Activated CD4-positive, alpha-beta memory T cell treated with anti-CD3 and anti-CD28 coated beads for 36 hours (primary cell): ENCODE measurements at places on chromosomes 7 and 10. TPM values are rescaled to one million over a fixed set of nuclear protein-coding genes. Genes with fewer than 3 reads are reported as not detected.
A peak's percentile ranks its signal among the peaks of the same experiment; 100 is the strongest.

The SLC13A1 gene
- total RNA-seq, result not detected

The DKK1 gene
- not detected for total RNA-seq

The MUC12 gene
- total RNA-seq, result 1.0 TPM

The PARD3 gene
- 0.93 TPM for total RNA-seq

The ASAH2B gene
- 3.5 TPM for total RNA-seq

The DENND2A gene
- total RNA-seq, result not detected

The FXYD4 gene
- not detected for total RNA-seq

The DNAH11 gene
- 0.61 TPM for total RNA-seq

The COL13A1 gene
- total RNA-seq, result not detected

The ABCC2 gene
- total RNA-seq, result 0.82 TPM

The CD36 gene
- total RNA-seq, result not detected

The PTPRZ1 gene
- total RNA-seq, result not detected

The NUTM2B gene
- 0.56 TPM for total RNA-seq

GRCh38 chr7:132764762-132765161 lies 188.5 kb upstream of the PLXNA4 start:
- DNase-seq, result no peak

- DNase-seq, result no peak
Observed at GRCh38 chr7:15239801-15240200, 322.0 kb downstream of the AGMO start.

- no peak for DNase-seq
Observed at GRCh38 chr10:128793726-128794655, 667.8 kb upstream of the MKI67 start.

DNA sequence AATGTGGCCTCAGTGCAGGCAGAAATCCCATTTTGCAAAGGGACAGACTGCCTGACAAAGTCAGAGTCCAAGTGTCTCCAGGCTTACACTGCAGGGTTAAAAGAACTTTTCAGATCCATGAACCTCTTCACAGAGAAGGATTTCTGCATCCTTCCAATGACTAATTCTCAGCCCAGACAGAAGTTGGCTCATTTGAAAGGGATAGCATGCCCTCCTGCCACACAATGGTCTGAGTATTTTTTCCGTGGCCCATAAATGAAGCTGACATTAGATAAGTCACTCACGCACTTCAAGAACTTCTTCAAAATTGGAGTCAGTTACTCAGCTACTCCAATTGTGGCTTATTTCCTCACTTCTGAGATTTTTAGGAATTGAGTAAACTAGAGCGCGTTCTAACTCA lies 170.2 kb downstream of the PLXNA4 start:
- no peak for DNase-seq

GRCh38 chr10:110754375-110755105 lies 110.4 kb downstream of the RBM20 start:
- DNase-seq, result no peak

DNA sequence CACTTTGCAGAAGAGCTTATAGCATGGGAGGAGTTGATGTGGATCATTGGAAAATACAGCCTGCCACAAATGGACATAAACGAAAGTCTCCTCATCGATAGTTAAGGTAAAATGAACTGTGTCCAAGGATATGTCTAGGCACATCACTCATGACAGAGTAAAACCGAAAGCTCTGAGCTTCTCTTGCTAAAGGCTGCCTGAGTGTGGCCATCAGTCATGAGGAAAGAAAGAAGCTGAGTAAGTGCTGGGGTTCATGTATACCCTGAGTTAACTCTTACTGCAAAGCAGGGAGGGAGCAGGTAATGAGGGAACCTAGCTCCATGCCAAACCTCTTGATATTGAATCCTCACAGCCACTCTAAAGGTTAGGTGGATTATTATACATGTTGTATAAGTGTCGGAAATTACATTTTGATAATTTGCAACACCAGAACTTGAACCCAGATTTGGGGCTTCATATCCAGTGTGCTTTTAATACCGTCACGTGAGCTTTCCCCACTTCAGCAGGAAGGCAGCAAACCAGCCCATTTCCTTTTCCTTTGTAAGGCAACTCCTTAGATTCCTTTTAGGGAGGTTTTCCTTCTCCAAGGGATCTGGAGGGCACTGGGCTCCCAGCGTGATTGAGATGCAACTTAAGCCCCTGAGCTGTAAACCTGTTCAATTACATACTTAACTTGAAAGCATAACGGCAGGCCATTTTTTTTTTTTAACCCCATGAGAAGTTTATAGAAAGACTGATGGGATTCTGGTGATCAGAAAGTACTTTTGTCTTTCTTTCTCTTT lies 215.0 kb downstream of the PHF14 start:
- no peak for DNase-seq

GRCh38 chr7:128665057-128665456 lies 7.0 kb upstream of the GARIN1A start:
- no peak for DNase-seq

DNA sequence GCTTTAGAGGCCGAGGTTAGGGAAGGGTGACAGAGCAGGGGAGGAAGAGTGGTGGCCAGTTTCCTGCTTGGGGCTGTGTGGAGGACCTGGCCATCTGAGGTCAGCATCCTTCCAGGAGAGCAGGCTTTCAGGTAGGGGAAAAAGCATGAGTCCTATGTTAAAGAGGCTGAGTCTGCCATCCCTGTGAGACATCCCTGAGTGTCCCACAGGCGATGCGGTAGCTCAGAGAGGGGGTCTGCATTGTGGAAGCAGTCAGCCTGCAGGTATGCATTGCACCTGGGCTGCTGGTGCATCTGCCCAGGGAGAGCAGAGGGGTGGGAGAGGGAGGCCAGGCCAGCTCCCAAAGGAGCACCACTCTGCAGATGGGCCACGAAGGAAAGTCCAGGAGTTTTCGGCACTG lies 282.1 kb upstream of the ZNF32 start:
- no peak for DNase-seq

- no peak for DNase-seq
Observed at GRCh38 chr10:71931295-71931694, 32.9 kb upstream of the CHST3 start.

DNA sequence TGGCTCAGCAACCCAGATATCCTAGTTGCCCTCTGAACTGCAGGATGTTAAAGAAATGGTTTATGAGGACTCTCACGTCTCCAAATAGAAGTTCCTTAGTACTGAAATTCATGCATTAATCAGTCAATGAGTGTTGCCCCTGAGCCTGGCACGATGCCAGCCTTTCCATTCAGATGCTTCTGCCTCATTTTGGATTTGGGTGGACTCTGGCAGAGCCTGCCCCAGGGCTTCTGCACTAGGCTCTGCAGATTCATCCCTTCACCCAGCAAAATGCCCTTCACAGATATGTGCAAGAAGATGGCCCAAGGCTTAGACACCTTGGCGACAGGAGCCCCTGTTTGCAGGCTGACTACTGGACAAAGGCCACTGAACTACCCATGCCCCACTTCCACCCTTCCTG lies 747.8 kb downstream of the GRID1 start:
- no peak for DNase-seq

DNA sequence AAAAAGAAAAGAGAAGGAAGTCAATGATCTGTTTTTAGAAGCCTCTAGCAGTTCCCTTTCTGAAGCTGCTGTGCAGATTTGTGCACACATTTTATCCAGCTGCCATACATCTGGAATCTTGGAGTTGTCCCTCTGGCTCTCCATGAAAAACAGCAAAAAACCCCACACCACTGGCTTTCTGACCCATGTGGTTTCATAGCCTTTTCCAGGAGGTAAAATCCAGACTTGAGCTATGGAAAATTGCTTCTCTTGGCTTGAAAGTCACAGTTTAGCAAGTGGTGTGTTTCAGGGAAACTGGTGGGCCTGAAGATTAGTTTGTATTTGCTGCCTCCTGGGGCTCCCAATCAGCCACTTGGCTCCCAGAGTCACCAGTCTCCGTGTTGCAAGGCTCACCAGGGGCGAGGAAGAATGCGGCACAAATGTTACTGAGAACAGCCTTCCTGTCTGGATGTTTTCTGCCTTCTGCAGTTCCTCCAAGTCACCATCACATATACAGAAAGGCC lies 50.1 kb upstream of the ADRB1 start:
- no peak for DNase-seq

- DNase-seq, result peak; percentile 2
Observed at GRCh38 chr7:45105588-45106188, 5.8 kb downstream of the TBRG4 start.

DNA sequence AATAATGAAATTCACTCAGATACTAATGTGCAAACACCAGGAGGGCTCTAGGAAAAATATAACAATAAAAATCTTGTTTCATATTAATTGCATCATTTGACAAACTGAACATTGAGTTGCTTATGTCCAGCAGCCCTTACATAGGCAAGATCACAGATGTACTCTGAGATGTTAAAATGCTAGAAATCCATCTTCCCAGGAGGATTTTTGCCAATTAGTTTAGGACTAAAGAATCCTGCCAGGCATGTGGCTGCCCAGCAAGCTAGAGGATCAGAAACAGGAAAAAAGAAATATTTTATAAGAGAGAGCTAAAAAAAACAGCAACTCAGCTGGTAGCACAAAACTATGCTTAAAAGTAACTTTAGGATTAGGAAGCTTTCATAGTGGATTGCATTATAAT lies 407.8 kb downstream of the NXPH1 start:
- DNase-seq, result no peak

GRCh38 chr10:121579656-121580055 lies 18.6 kb downstream of the FGFR2 start:
- no peak for DNase-seq

DNA sequence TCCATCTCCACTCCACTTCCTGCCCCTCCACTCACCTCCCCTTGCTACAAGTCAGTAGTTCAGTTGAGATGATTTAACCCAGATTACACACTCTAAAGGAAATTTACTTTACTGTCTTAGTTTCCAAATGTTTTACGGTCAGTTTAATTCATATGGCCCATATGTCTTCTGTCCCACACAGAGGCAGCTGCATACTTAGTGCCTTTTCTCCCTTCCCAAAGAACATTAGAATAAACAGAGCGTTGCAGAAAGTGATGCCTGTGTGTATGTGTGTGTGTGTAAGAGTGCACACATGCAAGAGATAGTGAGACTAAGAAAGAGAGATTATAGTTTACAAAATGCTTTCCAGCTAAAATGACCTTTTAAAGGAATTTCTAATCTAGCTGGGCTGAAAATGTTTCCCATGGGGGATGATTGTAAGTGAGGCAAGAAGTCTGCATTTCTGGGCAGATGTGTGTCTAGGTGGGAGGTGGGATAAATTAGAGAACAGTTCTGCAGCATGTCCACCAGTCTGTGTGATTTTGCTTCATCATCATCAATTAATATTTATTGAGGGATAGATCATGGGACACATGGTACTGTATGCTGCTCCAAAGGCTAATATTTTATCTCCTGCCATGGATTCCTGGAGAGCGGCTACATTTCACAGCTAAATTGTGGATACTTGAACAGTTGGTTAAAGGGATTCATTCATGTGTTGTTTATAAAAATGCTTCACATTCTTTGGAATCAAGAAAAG lies 81.5 kb downstream of the NXPH1 start:
- no peak for DNase-seq

- DNase-seq, result no peak
Observed at GRCh38 chr7:45656431-45656830, 82.3 kb downstream of the ADCY1 start.

DNA sequence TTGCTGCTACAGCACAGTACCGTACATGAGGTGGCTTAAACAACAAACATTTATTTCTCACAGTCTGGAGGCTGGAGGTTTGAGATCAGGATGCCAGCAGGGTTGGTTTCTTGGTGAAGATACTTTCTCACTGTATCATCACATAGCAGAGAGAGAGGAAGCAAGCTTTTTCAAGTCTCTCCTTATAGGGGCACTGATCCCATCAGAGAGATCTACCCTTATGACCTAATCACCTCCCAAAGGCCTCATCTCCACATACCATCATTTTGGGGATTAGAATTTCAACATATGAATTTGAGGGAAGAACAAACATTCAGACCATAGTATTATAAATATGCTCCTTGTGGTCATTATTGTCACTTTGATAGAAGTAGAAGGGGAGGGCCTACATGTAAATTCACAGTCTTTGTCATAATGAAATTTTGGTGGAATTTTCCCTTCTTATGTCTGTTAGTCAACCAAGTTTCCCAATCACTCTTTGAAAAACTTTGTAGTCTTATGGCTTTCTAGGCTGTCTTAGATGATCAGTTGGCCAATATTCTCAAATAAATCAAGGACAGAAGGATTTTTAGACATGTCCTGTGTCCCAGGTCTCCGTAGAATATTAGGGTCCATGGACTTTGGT lies 606.2 kb downstream of the LRMDA start:
- DNase-seq, result no peak

GRCh38 chr10:106450966-106451365 lies 713.5 kb downstream of the SORCS1 start:
- DNase-seq, result no peak

DNA sequence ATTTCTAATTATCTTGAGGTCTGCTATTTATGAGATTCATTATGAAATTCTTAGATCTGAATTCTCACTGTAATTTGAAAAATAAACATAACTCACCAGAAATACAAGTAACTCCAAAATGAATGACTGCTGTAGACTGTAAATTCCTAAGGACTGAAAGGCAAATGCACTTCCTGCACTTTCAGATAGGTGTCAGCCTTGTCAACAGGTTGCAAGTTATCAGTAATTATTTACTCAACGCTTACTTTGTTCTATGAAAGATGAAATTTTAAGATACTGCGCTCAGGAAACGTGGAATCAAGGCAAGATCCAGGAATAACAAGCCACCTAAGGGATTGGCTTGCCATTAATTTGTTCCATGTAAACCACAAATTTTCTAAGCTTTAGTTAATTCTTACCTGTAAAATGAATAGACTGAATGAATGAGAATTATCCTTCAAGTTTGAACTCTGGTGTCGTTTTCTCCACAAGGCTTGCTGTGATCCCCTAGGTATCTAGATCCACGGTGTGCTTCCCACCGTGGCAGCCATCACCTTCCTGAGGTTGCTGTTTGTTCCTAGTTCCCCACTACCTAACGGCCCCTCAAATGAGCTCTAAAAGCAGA lies 12.6 kb downstream of the DHX32 start:
- DNase-seq, result no peak

DNA sequence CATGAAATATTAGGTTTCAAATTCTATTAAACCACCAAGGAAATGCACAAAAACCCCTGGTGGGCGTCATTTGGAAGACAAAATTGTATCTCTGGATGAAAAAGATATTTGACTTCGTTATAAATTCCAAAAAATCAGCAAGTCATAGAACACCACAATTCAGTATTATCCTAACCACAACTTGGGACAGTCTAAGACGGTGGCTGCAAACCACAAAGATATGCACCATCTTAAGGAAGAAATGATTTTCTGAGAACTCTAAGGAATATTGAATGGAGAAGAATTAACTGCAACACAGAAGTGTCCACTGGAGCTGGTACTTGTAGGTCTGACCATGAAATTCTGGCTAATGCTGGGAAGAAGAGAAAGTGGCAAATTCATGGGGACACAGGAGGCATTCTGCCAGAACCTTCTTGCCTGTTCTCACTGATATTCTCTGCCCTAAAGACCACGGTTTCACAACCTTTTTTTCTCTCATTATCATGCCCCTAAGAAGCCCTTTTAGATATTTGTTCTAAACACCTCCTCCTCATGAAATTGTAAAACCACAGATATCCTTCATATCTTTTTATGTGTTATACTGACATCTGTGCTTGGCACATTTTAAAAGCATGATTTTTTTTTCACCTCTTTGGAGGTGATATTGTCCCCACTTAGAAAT lies 92.9 kb downstream of the SFMBT2 start:
- DNase-seq, result no peak

- no peak for DNase-seq
Observed at GRCh38 chr10:71720288-71720687, 710 bp upstream of the C10orf105 start.

GRCh38 chr7:47128700-47129099 lies 453.2 kb downstream of the TNS3 start:
- DNase-seq, result no peak
